ENCODE measurements at places on chromosomes 11 and 22.
A peak's percentile ranks its signal among the peaks of the same experiment; 100 is the strongest.

- DNase-seq: peak; percentile 10
These were observed 9.8 kb upstream of the FAM111B start for GRCh38 chr11:59097113-59097708.

- no peak for DNase-seq
These were observed 1.9 kb downstream of the OR52H1 start for GRCh38 chr11:5546457-5546856.

DNA sequence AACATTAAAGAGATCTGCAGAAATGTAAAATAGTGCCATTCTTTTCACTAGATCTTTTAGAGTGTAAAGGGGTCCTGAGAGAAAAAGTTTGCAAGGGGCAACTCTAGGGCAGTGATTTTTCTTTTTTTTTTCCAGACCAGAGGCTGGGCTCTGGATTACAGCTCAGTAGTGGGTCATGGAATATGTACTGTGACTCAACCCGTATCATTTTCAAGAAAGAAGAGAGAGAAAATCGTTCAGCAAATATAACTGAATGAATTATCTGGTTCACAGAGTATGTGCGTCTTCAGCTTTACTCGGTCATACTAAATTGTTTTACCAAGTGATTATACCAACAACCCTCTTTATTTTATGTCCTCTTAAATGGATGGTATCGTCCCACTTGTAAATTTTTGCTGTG, 3.8 kb downstream of the CEP57 start:
- DNase-seq: no peak

DNA sequence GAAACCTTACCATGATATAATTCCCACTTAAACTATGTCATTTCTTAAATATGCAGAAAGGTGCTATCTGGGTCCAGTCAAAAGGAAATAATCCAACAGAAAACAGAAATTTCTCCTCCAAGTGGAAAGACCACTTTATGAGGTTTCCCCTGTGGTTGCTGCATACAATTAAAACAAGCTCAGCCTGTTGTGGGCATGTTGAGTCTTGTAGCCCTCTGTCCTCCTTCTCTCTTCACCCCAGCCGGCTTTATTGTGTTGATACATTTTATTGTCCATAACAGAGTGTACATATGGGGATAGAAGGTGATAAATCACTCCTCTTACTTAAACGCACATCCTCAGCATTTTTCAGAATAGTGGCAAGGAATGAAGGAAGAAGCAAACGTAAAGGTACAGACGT, 126.0 kb upstream of the MTNR1B start:
- DNase-seq: no peak

DNA sequence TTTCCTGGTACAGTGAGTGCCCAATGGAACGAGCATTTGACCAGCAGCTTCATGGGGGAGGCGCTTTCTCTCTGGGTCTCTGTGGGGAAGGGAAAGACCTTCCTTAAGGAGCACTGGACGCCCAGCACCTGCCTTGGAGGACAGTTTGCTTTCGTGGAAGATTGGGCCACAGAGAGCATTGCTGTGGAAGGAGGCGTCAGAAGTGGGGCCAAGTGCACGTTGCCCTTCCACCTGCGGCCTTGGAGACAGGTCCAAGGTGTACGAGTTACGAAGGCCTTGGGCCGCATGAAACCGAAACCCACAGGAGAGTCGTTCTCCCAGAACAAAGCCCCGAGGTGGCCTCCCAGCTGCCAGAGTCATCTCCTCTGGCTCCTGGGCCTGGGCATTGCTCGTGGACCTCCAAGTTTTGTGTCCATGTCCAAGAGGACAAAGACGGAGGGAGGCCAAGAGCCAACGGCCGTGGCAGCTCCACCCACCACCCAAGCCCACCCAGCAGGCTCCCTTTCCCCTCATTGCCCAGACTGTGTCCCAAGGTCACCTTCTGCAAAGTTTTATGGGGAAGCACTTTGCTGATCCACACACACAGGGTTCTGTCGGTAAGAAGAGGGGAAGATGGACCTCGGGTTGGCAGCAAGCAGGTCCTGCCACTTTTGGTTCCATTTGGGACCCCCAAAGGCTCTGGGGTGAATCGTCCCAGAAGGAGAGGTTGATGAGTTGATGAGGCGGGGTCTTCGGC, 5.8 kb upstream of the NLRP6 start:
- no peak for DNase-seq

GRCh38 chr11:92111287-92111686, 113.3 kb upstream of the FAT3 start:
- no peak for DNase-seq

DNA sequence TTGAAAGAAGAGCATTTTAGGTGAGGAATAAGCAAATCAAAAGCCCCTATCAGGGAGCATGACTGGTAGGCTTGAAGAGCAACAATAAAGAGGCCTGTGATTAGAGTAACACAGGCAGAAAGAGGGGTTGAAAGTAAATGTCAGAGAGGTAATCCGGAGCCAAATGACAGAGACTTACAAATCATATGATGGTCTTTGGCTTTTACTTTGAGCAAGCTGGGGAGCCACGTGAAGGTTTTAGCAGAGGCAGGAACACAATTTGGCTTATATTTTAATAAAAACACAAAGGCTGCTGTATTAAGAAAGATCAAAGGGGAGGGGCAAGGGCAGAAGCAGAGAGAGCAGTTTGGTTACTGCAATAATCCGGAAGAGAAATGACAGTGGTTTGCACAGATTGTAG, 12.8 kb upstream of the NARS2 start:
- DNase-seq: no peak

DNA sequence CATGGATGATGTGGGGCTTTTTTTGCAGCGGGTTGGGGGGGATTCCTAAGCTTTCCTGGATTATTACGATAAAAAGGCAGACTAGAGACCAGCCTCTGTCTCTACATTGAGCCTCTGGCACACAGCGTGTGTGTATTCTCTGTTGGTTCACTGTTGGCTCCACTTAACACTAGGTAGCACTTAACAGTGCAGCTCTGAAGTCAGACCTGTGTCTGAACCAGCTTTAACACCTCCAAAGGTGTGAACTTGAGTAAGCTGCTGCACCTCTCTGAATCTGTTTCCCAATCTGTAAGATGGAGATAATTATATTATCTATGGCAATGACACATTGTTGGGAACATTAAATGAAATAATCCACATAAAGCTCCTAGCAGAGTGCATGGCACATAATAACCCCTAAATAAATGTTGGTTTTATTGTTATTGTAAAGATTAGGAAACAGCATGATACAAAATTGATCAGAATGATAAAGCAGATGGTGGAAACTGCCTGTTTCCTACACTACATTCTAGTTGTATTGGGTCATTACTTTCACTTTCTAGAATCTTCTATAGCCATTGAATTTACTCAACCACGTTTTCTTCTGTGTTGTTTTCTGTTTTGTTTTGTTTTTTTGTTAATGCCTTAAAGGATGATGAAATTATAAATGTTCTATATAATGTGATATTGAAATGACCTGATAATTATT, 108.4 kb downstream of the ARL14EP start:
- no peak for DNase-seq

- no peak for DNase-seq
These were observed 6.5 kb downstream of the TMEM138 start for GRCh38 chr11:61368646-61369045.

- no peak for DNase-seq
These were observed 92.3 kb upstream of the POU2AF2 start for GRCh38 chr11:111153194-111153593.

DNA sequence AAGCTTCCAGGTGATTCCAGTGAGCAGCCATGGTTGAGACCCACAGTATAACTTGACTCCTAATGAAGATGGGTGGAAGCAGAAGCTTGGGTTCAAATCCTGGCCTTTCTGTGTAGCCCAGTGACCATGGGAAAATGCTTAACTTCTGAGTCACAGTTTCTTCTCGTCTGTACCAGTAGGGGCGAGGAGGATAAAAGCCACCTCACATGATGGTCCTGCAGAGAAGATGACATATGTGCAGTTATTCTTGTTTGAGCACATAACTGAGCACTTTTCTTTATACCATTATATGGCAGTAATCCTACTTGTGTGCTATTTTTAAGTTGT, 4.9 kb downstream of the TMEM109 start:
- DNase-seq: no peak

DNA sequence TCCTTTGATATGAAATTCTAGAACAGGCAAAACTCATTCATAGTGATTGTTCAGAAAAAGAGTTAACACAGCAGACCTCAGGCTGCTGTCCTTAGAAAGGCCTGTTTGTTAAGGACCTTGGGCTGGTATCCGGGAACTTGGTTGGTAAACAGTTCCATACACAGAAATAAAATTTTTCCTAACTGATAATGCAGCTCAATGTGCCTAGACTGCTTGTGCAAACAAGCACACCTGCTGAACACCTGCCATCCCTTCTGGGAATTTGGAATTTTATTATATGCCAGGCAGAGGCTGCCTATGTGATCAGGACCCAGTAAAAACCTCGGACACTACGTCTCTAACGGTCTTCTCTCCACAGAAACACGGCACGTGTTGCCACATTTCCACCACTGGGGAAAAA, 11.5 kb downstream of the THAP12 start:
- DNase-seq: no peak

DNA sequence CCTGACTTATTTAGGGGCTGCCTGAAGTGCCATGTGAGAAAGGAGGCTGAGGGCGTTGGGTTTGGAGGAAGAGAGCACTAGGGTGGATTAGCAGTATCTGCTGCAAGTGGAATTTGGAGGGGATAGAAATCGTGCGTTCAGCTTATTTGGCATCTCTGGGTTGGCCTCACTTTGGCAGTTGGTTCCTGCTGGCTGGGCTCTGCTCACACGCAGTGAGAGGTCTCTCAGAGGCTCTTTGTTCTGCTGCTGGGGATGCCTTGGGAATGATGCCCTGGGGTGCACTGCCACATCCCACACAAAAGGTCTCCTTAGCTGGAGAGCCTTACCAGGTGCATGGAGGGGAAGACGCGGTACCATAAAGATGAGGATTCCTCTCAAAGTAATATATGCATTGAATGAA, 17.7 kb upstream of the MICAL2 start:
- DNase-seq: no peak

DNA sequence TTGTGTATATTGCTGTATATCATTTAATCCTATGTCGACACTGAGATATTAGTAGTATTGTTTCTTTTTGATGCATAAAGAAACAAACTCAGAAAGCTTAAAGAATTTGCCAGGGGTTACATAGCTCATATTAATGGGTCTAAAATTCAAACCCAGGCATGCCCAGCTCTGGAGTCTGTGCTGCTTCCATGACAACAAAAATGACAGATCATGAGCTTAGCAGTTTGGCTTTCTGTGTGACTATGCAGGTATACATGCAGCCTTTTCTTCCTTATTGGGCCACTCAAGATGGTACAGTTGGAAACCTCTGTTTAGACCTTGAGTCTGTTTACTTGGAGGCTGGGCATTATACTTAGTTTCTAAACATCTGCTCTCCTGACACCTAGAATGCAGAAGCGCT, 220.5 kb upstream of the TENM4 start:
- no peak for DNase-seq

DNA sequence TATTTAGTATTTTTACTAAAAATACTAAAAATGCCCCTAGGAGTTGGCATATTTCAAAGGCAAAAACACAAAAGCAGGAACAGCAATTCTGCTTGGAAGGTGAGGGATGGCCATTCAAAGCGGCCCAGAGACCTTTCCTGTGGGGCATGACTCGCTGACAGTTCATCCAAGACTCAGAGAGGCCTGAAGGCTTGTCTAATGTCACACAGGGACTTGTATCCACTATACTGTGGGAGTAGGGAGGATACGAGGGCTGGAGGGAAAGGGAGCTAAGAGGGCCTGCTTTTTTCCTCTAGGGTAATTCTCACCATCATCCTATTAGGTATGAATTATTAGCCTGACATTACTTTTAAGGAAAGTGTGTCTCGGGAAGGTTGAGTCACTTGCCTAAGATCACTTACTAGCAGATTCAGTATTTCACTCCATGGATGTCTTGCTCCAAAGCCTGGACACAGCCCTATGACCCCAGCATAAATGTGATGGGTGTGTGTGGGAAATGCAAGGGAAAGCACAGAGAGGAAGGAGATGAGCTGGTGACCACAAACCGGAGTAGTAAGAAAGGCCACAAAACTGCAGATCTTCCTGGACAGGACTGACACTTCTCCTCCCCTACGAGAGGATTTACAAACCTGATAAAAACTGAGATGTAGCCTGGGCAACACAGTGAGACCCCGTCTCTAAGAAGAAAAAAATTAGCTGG, 16.7 kb upstream of the UCP3 start:
- peak; percentile 75 for DNase-seq

- DNase-seq: no peak
These were observed 61.4 kb downstream of the SLC1A2 start for GRCh38 chr11:35357923-35358322.

- DNase-seq: no peak
These were observed 13.5 kb upstream of the MRPL23 start for GRCh38 chr11:1933416-1934334.

GRCh38 chr11:10640308-10640707, 53.2 kb downstream of the IRAG1 start:
- no peak for DNase-seq

- DNase-seq: no peak
These were observed 161.8 kb downstream of the SOX6 start for GRCh38 chr11:16194566-16194965.

DNA sequence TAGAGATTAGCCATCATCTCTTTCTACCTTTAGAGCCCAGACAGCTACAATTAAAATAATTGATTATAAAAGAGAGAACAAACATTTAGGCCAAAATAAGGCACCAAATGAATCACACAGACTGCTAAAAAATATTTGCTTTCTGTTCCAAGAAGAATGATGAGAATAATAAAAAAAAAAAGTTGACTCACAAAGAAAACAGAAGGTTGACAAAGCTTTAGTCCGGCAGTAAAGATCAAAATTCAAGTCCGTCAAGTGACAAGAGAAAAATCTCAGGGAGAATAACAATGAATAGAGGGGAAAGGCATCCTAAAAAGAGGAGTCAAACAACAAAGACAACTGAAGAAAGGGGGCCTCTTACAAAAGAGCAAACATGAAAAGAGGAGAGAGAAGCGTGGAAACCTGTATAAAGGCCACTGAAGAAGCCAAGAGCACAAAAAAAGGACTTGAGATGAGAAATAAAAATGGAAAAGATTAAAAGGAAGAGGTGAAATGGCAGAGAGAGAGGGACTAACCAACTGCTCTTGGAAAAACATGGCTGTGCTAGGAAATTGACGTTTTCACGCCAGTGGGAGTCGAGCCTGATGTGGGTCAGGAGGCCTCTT, 910.2 kb downstream of the OPCML start:
- DNase-seq: no peak

GRCh38 chr11:60895687-60896086, 10.7 kb downstream of the PRPF19 start:
- DNase-seq: no peak

GRCh38 chr11:115528225-115528624, 24.0 kb upstream of the CADM1 start:
- DNase-seq: no peak
